Upper lobe of right lung (tissue), 1 donor: ENCODE measurements at places on chromosomes 12 and 14. TPM values are rescaled to one million over a fixed set of nuclear protein-coding genes. Genes with fewer than 3 reads are reported as not detected.

GRCh38 chr12:63023926-63024325, 89.0 kb upstream of the PPM1H start:
- H3K4me1 ChIP-seq, result no peaks in the 10 kb centered on the region
- H3K4me3 ChIP-seq, result no peak overlapping the region
- H3K27ac ChIP-seq, result no peak overlapping the region
- DNase-seq, result no peak
- H3K36me3 ChIP-seq, result no peaks in the 10 kb centered on the region

DNA sequence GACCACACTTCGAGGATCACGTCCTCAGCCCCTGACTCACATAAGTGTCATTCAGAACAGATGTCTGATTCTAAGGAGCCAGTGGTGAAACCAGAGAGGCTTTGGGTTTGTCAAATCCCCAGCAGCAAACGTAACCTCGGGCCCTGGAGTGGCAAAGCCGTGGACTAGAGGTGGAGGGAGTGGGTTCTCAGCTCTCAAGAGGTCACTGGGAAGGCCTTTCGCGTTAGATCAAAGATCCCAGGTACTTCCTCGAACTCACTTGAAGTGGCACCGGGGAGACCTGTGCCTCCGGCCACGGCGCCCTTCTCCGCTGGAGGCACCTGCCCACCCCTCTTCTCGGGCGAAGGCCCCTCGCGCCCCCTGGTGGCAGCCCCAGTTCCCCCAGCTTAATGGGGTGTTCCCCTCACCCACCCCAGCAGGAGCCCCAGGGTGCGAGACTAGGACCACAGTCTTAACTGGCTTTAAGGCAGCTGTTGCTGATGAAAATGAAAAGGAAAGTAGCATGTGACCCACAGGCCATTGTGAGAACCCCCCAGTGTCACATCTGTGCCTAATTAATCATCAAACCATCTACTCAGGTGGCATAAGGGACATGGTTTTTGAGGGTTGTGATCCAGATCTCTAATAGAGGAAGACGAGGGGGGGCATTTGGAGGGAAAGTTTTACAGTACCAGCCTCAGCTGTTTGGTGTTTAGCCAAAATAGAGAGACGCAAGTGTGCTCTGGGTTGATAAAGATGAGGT, 672 bp upstream of the ESR2 start:
- H3K27ac ChIP-seq, result no peak overlapping the region
- H3K27me3 ChIP-seq, result peaks cover 24% of the 10 kb centered on the region
- H3K4me3 ChIP-seq, result peak overlapping the region; percentile 47
- H3K36me3 ChIP-seq, result no peaks in the 10 kb centered on the region

DNA sequence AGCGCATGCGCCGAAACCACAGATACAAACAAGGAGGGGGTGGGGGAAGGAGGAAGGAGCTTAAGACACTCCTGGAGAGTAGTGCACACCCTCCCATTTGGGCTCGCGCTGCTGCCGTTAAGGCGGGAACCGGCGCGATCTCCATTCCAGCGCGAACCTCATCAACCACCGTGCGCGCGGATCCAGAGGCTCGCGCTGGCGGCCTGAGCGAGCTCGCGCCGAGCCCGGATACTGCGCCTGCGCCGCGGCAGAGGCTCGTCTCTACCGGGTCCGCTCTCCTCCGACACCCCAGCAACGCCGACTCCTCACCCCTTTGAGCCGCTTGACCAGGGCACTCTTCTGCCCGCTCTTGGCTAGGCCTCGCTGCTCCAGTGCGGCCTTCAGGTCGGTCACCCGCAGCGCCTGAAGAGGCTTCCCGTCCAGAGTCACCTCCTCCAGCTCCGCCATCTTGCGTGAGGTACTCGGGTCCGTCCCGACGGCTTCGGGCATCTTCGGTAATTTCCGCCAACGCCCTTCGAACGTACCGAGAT, at the start of gene ACIN1:
Gene ACIN1, minus strand, starts transcription at position 471 of the 530 bp plus-strand sequence. Its CDS starts 24 bp downstream, at position 447.
- H3K4me3 ChIP-seq, result peak within 1 kb of the TSS; percentile 87
- DNase-seq, result peak; percentile 99
- H3K36me3 ChIP-seq, result peaks cover 55% of the 10 kb centered on the region
- H3K4me1 ChIP-seq, result peaks cover 41% of the 10 kb centered on the region
- no peaks in the 10 kb centered on the region for H3K27me3 ChIP-seq

- no peak for DNase-seq
- no peaks in the 10 kb centered on the region for H3K36me3 ChIP-seq
- no peak overlapping the region for H3K4me3 ChIP-seq
- no peak overlapping the region for H3K27ac ChIP-seq
Observed at GRCh38 chr12:103012884-103013283, 55.4 kb downstream of the ASCL1 start.

- DNase-seq, result no peak
- no peaks in the 10 kb centered on the region for H3K27me3 ChIP-seq
- no peaks in the 10 kb centered on the region for H3K36me3 ChIP-seq
- no peak overlapping the region for H3K27ac ChIP-seq
Observed at GRCh38 chr12:13603953-13604352, 377.4 kb downstream of the GRIN2B start.

- H3K27ac ChIP-seq, result no peak overlapping the region
- H3K4me1 ChIP-seq, result peaks cover 6% of the 10 kb centered on the region
- DNase-seq, result no peak
- H3K27me3 ChIP-seq, result no peaks in the 10 kb centered on the region
- H3K4me3 ChIP-seq, result no peak overlapping the region
Observed at GRCh38 chr14:71071042-71071441, 163.8 kb downstream of the PCNX1 start.

GRCh38 chr12:4121506-4122020, 152.0 kb upstream of the CCND2 start:
- no peaks in the 10 kb centered on the region for H3K36me3 ChIP-seq
- no peak for DNase-seq
- H3K4me3 ChIP-seq, result no peak overlapping the region
- peaks cover 8% of the 10 kb centered on the region for H3K4me1 ChIP-seq
- no peak overlapping the region for H3K27ac ChIP-seq
- H3K27me3 ChIP-seq, result no peaks in the 10 kb centered on the region

GRCh38 chr12:46413368-46413767, 40.8 kb upstream of the SLC38A2 start:
- no peak overlapping the region for H3K27ac ChIP-seq
- no peaks in the 10 kb centered on the region for H3K27me3 ChIP-seq
- no peak for DNase-seq

DNA sequence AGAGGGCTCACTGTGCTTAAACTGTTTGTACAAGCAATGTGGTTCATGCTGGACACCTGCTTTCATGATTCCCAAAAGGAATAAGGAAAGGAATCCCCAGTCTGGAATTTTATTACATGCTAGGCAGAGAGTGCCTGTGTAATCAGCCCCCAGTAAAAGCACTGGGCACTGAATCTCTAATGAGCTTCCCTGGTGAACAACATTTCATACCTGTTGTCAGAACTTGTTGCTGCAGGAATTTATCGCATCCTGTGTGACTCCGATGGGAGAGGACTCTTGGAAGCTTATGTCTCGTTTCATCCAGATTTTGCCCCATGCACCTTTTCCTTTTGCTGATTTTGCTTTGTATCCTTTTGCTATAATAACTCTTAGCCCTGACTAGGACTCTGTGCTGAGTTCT, 190.2 kb upstream of the HMGA2 start:
- H3K4me3 ChIP-seq, result no peak overlapping the region
- no peaks in the 10 kb centered on the region for H3K4me1 ChIP-seq
- H3K36me3 ChIP-seq, result no peaks in the 10 kb centered on the region
- DNase-seq, result no peak

DNA sequence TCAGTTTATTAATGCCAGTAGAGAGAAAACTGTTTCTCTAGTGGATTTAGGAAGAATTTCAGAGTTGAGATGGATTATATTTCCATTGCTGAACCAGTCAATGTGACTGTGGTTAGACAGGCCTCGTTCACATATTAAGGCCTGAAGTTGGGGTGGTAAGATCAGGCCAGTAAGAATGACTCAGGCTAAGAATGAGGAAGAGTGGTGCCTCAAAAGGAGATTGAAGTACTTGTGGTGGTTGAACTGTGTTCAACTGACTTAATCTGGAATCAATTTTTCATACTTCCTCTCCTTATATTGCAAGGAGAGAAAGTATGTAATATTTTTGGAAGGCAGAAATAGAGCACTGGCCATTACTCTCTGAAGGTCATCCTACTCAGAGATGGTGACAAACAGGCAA, 37.8 kb upstream of the ATF7IP start:
- no peak overlapping the region for H3K27ac ChIP-seq
- H3K4me3 ChIP-seq, result no peak overlapping the region
- DNase-seq, result no peak

DNA sequence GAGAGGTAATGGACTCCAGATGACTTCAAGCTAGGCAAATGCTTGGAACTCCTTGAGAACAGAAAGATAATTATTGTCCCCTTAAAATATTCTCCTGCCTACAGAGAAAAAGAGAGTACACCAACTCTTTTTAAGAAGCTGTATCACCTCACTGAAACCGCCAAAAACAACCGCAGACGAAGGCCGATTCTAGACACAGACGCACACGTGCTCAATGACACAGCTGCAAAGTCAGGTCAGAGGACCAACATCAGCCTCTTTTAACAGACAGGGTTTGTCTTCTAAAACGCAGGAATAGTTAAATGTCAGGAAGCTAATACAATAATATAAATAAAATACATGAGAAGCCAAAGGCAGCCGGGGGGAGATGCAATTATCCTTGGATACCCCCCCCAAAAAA, 19.0 kb downstream of the SLC15A4 start:
- no peak for DNase-seq
- no peak overlapping the region for H3K27ac ChIP-seq
- no peak overlapping the region for H3K4me3 ChIP-seq
- peaks cover 64% of the 10 kb centered on the region for H3K36me3 ChIP-seq
- no peaks in the 10 kb centered on the region for H3K27me3 ChIP-seq

DNA sequence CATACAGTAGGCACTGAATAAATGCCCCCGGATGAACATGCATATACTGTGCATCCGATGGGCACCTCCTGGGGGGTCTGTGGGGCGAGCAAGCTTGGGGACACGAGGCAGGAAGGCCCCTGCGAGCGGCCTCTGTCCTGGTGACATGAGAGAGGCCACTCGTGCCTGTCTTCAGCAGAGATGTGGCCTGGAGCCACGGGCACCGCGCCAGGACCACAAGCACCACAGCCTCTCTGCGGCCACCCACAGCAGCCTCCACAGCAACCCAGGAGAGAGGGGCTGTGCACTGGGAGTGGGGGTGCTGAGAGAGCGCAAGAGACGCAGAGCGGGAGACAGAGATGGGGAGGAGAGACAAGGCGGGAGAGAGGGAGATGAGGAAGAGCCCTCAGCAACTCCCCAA, 118.5 kb downstream of the RFLNA start:
- H3K4me3 ChIP-seq, result no peak overlapping the region
- peaks cover 6% of the 10 kb centered on the region for H3K4me1 ChIP-seq
- DNase-seq, result no peak
- H3K27ac ChIP-seq, result no peak overlapping the region

- H3K36me3 ChIP-seq, result no peaks in the 10 kb centered on the region
Observed at GRCh38 chr12:59088673-59089072, 168.4 kb upstream of the LRIG3 start.

- DNase-seq, result no peak
- H3K36me3 ChIP-seq, result no peaks in the 10 kb centered on the region
- H3K4me3 ChIP-seq, result no peak overlapping the region
- no peaks in the 10 kb centered on the region for H3K27me3 ChIP-seq
- H3K27ac ChIP-seq, result no peak overlapping the region
- no peaks in the 10 kb centered on the region for H3K4me1 ChIP-seq
Observed at GRCh38 chr14:32578181-32578580, 249.1 kb downstream of the AKAP6 start.

DNA sequence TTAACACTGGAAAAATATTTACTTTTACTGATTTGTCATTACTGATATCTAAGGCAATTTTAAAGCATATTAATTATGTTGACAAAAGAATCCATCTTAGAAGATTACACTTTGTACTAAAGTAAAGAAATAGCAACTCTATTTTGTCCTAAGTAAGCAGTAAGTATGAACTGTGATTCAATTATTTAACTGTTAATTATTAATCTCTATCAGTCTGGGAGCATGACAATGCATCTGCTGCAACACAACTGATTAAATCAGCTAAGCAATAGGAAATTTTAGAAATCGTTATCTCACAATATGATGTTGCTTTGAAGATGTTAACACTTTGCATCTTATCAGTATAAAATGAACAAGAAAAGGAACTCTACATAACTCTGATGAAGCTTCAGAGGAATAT, 172.3 kb downstream of the DPY19L2 start:
- DNase-seq, result no peak
- no peak overlapping the region for H3K27ac ChIP-seq
- H3K27me3 ChIP-seq, result no peaks in the 10 kb centered on the region
- no peaks in the 10 kb centered on the region for H3K36me3 ChIP-seq
- no peaks in the 10 kb centered on the region for H3K4me1 ChIP-seq
- no peak overlapping the region for H3K4me3 ChIP-seq

DNA sequence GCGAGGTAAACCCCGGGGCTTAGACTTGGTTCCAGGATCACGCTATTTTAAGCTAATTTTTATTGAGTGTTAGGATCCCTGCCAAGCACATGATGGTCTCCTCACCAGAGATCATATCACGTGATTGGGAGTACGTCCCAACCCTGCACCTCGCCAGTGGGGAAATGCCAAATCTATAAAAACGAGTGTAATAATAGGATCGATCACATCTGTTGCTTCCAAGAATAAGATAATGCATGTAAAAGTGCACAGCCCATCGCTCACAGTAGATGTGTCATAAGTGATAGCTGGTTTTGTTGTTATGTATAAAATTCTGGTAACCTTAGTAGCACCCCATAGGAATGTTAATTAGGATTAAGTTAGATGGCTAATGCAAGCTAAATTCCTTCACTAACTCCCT, 581.0 kb upstream of the TMEM132C start:
- no peak overlapping the region for H3K27ac ChIP-seq
- DNase-seq, result no peak
- no peak overlapping the region for H3K4me3 ChIP-seq
- no peaks in the 10 kb centered on the region for H3K4me1 ChIP-seq

- H3K27me3 ChIP-seq, result no peaks in the 10 kb centered on the region
- H3K4me3 ChIP-seq, result no peak overlapping the region
- no peak for DNase-seq
- no peaks in the 10 kb centered on the region for H3K36me3 ChIP-seq
- H3K27ac ChIP-seq, result no peak overlapping the region
- no peaks in the 10 kb centered on the region for H3K4me1 ChIP-seq
Observed at GRCh38 chr12:17982556-17982955, 107.4 kb downstream of the RERGL start.

- no peak overlapping the region for H3K4me3 ChIP-seq
- H3K27me3 ChIP-seq, result no peaks in the 10 kb centered on the region
- peaks cover 25% of the 10 kb centered on the region for H3K36me3 ChIP-seq
- H3K27ac ChIP-seq, result no peak overlapping the region
- DNase-seq, result no peak
Observed at GRCh38 chr12:93407054-93407962, 29.6 kb downstream of the NUDT4 start.

The PYGL gene
- total RNA-seq, result 46.3 TPM

The NYNRIN gene
- 16.6 TPM for total RNA-seq

The NINJ2 gene
- 23.4 TPM for total RNA-seq

The STX2 gene
- 23.6 TPM for total RNA-seq

The ARHGEF25 gene
- total RNA-seq, result 16.3 TPM

The SMCO3 gene
- total RNA-seq, result 1.9 TPM
